ENCODE measurements at places on chromosomes 7 and 10. TPM values are rescaled to one million over a fixed set of nuclear protein-coding genes. Genes with fewer than 3 reads are reported as not detected.

GRCh38 chr7:150973571-150974451, 4.3 kb downstream of the KCNH2 start:
- peaks cover 58% of the 10 kb centered on the region for H3K4me1 ChIP-seq
- H3K27me3 ChIP-seq = peaks cover 27% of the 10 kb centered on the region
- H3K4me3 ChIP-seq = peak overlapping the region; percentile 40
- H3K36me3 ChIP-seq = no peaks in the 10 kb centered on the region

Gene CLDN3
- not detected for total RNA-seq

Gene UPK3BL1
- 28.4 TPM for total RNA-seq

DNA sequence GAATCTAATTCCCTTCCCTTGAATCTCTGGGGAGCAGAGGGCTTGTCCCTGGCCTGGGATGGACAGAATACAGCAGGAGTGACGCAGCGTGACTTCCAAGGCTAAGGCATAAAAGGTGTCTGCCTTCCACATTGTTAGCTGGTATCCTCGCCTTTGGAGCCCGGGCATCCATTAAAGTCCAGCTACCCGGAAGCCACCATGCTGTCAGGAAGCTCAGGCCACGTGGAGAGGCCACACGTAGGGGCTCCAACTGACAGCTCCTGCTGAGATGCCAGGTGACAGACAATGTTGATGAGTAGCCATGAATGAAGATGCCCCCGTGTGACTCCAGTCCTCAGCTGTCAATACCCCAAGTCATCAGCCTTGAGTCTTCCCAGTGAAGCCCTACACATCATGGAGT, 99.9 kb downstream of the OAT start:
- peaks cover 2% of the 10 kb centered on the region for H3K27me3 ChIP-seq
- H3K36me3 ChIP-seq = no peaks in the 10 kb centered on the region
- H3K4me3 ChIP-seq = no peak overlapping the region
- no peaks in the 10 kb centered on the region for H3K4me1 ChIP-seq

Gene EXOC6
- total RNA-seq = 6.6 TPM

- no peak overlapping the region for H3K4me3 ChIP-seq
- no peak overlapping the region for H3K27ac ChIP-seq
Measured at GRCh38 chr10:101041252-101041761, 10.3 kb downstream of the SFXN3 start.

- no peak for DNase-seq
- H3K27ac ChIP-seq = no peak overlapping the region
- H3K4me3 ChIP-seq = no peak overlapping the region
- no peaks in the 10 kb centered on the region for H3K4me1 ChIP-seq
- no peaks in the 10 kb centered on the region for H3K27me3 ChIP-seq
Measured at GRCh38 chr10:93299195-93299594, 182.9 kb downstream of the MYOF start.

Gene LAMB1
- not detected for total RNA-seq

Gene HHEX
- total RNA-seq = 1.0 TPM

DNA sequence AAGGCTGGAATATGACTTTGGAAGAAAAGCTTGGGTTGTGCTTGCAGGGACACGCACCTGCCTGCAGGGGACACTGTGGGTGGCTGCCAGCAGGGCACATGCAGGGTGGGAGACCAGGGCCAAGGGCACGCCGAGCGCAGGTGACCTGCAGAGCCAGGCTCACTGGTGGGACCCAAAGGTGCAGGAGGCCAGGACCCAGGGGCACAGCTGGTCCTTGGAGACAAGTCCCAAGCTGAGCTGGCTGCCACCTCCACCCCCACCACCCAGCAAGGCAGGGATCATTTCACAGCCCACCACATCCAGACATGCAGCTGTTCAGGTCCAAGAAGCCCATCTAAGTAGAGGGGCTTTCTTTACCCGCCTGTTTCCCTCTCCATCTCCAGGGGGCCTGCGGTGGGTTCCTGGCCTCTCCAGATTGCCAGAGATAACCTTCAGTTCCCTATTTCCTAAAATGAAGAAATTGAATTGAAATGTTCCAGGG, 13.8 kb upstream of the CLIP2 start:
- no peaks in the 10 kb centered on the region for H3K27me3 ChIP-seq
- peaks cover 4% of the 10 kb centered on the region for H3K4me1 ChIP-seq
- no peak overlapping the region for H3K27ac ChIP-seq
- no peaks in the 10 kb centered on the region for H3K36me3 ChIP-seq
- DNase-seq = no peak

Gene FGF8
- not detected for total RNA-seq

Gene WNT8B
- total RNA-seq = not detected

Gene NFE2L3
- 0.93 TPM for total RNA-seq

DNA sequence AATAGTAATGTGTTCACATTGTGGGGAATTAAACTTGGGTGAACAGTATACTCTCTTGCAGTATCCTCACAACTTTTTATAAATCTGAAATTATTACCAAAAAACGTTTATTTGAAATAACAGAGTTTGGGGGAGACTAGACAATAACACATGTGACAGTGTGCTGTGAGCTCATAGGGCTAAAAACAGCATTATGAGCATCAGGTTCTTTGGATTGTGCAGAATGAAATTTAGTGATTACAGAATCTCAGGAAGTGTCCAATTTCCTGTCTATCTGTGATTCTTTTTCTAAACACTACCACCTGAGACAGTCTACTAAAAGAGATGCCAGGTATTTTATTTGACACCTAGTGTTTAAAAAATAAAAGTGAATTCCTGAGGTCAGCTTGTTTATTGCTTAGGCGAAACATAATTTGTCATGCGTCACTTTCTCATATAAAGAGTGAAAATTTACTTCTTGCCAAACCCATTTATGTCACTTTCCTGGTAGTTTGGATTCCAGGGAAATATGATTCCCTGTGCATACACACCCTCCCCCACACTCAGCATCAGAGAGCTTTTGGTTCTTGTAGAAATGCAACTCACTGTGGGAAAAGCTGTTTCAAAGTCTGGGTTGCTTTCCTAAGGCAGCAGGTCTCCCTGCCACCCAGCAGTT, 71.2 kb downstream of the AOAH start:
- no peak for DNase-seq
- peaks cover 3% of the 10 kb centered on the region for H3K36me3 ChIP-seq
- H3K4me1 ChIP-seq = peaks cover 8% of the 10 kb centered on the region
- H3K27ac ChIP-seq = no peak overlapping the region
- H3K27me3 ChIP-seq = no peaks in the 10 kb centered on the region

- H3K36me3 ChIP-seq = peaks cover 23% of the 10 kb centered on the region
- H3K27me3 ChIP-seq = no peaks in the 10 kb centered on the region
- peak overlapping the region; percentile 86 for H3K27ac ChIP-seq
Measured at GRCh38 chr10:6528198-6528950, 51.7 kb downstream of the PRKCQ start.

Gene HERPUD2
- 127 TPM for total RNA-seq

Gene SPOCK2
- total RNA-seq = 998 TPM

DNA sequence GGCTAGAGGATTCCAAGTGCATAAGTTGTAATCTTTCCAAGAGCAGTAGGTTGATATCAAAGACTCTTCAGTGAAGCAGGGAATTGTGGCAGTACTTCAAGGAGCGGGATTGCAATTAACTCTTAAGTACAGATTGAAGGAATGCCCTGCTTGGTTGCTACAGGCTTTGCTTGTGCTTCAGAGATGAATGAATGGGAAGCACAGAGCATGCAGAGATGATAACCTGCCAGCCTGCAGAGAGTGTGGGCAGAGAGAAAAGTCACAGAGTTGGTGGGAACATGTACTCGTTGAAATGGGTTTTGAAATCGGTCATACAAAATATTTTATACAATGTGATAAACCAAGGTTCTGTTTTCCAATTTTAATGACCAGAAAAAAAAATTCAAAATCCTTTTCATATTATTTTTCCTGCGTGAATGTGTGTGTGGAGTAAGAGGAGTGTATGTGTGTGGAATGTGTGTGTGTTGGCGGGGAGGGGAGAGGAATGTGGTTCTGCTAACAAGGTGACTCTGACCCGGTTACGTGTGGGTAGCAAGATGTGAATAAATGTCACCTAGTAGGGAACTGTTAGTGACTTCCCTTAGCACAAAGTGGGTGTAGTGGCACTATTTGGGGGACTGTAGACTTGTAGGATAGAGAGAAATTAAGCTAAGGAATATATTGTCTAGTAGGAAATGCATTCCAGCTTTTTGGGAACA, 697.8 kb downstream of the GATA3 start:
- H3K4me3 ChIP-seq = no peak overlapping the region
- H3K27ac ChIP-seq = no peak overlapping the region
- DNase-seq = no peak
- no peaks in the 10 kb centered on the region for H3K27me3 ChIP-seq

Gene ACSM6
- not detected for total RNA-seq

Gene IFIT1B
- 0.14 TPM for total RNA-seq

DNA sequence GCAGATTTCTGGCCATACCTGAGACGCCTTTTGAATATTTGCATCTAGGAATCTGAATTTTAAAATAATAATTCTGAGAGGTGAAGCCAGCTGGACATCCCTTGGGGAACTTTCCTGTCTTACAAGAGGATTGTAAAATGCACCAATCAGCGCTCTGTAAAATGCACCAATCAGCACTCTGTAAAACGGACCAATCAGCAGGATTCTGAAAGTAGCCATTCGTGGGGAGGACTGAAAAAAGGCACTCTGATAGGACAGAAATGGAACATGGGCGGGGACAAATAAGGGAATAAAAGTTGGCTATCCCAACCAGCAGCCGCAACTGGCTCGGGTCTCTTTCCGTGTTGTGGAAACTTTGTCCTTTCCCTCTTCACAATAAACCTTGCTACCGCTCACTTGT, 9.9 kb downstream of the PPIF start:
- H3K36me3 ChIP-seq = peaks cover 35% of the 10 kb centered on the region
- H3K4me3 ChIP-seq = no peak overlapping the region
- H3K27ac ChIP-seq = no peak overlapping the region
- DNase-seq = no peak
- peaks cover 10% of the 10 kb centered on the region for H3K4me1 ChIP-seq

Gene NCF1
- total RNA-seq = 3.9 TPM

Gene AKR1B15
- total RNA-seq = not detected

- no peak overlapping the region for H3K27ac ChIP-seq
- H3K36me3 ChIP-seq = no peaks in the 10 kb centered on the region
- no peaks in the 10 kb centered on the region for H3K4me1 ChIP-seq
Measured at GRCh38 chr10:6621536-6621935, 41.5 kb upstream of the PRKCQ start.

DNA sequence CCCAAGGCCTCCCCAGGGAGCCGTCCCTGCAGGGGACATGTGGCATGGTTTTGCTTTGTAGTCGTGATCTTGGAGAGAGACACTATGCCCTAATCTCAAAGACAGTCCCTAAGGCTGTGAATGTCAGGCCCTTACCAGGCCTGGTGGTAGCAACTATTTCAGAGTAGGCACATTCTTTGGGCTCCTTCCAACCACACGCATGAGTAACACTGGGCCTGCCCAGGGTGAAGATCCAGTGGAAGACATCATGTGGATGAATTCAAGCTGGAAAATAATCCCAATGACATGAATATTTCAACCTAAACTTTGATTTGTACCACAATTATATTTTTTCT, 39.5 kb upstream of the INSIG1 start:
- DNase-seq = no peak
- H3K4me3 ChIP-seq = no peak overlapping the region
- H3K4me1 ChIP-seq = no peaks in the 10 kb centered on the region
- no peaks in the 10 kb centered on the region for H3K27me3 ChIP-seq
- H3K27ac ChIP-seq = no peak overlapping the region

DNA sequence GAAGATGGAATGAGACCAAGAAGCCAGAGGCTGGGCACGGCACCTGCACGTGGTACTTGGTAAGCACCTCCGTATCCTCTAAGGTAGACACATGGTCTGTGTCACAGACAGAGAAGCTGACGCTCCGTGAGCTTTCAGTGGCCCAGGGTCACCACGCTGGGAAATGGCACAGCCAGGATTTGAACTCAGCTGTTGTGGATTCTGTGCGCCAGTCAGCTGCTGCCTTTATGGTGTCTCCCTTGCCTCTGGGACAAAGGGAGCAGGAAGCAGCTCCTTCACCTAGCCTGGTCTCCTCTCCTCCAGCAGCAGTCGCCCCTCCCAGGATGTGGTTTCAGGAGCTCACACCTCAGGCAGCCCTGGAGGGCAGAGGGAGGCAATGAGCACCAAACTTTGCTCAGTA, 110.8 kb downstream of the ARHGAP22 start:
- peaks cover 15% of the 10 kb centered on the region for H3K4me1 ChIP-seq
- H3K36me3 ChIP-seq = no peaks in the 10 kb centered on the region
- no peak for DNase-seq
- H3K27ac ChIP-seq = no peak overlapping the region
- no peak overlapping the region for H3K4me3 ChIP-seq

DNA sequence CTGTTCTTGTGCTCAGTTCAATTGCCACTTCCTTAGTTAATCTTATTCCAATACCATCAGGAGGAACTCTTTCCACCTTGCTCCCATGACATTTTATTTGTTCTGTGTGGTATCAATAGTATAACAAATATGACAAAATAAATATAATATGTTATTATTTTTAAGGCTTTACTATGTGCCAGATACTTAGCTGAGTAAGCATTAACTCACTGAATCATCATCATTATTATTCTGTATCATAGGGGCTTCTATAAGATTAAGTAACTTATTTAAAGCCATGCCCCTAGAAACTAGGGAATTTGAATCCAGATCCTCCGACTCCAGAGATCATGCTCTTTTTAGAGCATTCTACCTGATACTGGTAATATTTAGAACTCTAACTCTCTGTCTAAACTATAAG, 33.5 kb upstream of the SKAP2 start:
- DNase-seq = no peak
- no peaks in the 10 kb centered on the region for H3K4me1 ChIP-seq
- no peak overlapping the region for H3K27ac ChIP-seq
- no peaks in the 10 kb centered on the region for H3K36me3 ChIP-seq

Gene CFTR
- not detected for total RNA-seq

Gene ARHGEF5
- 7.9 TPM for total RNA-seq

DNA sequence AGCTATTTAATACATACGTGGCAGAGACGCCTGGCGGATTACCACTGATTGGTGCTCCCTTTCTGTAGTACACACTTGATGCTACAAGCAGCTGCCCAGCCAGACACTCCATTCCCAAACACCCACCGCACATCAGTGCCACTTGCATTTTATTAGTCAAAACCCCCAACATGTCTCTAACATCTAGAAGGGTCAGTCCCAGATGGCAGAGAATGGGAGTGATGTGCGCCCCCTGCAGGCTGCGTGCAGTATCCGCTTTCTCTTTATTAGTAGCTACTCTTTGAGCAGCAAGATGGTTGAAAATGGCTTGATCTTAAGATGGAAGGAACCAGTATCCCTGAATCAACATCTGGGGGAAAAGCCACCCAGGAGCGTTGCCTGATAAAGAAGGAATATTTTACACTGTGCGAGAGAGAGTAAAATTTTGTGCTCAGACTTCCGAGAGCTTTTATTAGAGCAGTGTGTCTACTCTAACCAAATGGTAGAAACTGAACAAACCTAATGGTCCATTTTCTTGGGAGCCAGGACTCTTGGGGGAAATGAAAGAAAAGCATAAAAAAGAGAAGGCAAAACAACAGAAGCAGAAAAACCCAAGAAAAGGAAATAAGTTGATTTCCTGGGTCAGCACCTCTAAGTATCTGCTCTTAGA, 78.3 kb downstream of the ST8SIA6 start:
- H3K27me3 ChIP-seq = no peaks in the 10 kb centered on the region
- no peak overlapping the region for H3K27ac ChIP-seq
- H3K36me3 ChIP-seq = no peaks in the 10 kb centered on the region
- no peak overlapping the region for H3K4me3 ChIP-seq
- no peaks in the 10 kb centered on the region for H3K4me1 ChIP-seq

Measured in CD4-positive, alpha-beta T cell (primary cell).